WERI-Rb-1 (cell line): ENCODE measurements at places on chromosomes 7 and 10.

DNA sequence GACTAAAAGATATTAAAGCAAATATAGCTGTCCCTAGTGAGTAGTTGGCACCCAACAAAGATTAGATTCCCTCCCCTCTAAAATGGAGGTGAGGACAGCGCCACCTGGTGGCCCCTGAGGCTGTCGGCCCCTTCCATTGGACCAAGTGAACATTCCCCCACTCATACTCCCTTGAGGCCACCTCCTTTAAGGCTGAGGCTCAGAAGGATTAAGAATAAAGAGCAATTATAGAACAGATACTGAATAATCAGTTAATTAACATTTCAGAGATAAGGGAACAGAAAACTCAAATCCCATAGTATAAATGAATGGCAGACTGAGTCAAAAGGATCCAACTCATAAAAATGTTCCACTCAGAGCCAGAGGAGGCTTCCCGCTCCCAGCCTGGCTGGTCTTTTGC is 130.4 kb upstream of the GHITM start:
- peak; percentile 53 for DNase-seq

DNA sequence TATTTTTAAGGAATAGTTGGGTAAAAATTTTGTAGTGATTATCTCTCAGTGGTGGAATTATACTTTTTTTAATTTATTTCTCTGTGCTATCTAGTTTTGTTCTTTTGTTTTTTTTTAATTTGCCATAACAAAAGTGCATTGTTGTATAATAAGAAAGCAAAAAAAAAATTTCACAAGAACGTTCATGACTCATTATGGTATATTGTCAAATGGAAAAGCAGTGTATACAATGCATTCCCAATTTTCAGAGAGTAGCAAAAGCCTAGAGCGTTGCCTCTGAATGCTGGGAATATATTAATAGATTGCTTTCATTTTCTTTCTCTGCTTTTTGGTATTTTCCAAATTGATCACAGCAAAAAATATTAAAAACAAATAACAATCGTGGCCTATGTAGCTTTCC is 46.3 kb upstream of the GPAM start:
- no peak for DNase-seq

GRCh38 chr7:33788531-33788930 is 116.8 kb upstream of the BMPER start:
- no peak for DNase-seq

- no peak for DNase-seq
Observed at GRCh38 chr10:126519185-126519584, 130.9 kb upstream of the ADAM12 start.

GRCh38 chr7:6317797-6318438 is 45.5 kb upstream of the CYTH3 start:
- DNase-seq, result no peak

GRCh38 chr10:43943818-43944360 is 295.2 kb upstream of the ZNF32 start:
- DNase-seq, result no peak

DNA sequence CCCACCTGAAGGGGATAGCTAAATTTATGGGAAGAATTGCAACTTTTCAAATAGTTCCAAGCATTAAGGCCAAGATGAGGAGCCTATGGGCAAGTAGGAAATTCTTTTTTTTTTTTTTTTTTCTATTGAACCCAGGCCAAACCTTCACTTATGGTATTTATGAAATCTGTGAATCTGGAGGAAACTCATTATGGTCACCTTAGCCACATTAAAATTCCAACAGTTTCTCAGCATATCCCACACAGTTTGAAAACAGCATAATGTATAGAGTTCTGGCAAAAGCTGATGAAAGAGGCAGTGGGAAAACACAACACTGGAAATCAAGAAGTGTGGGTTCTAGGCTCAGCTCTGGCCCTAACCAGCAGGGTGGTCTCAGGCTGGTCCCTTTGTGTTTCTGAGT is 236.9 kb downstream of the PTEN start:
- DNase-seq, result no peak
